ENCODE measurements at places on chromosomes 7 and 10.
A peak's percentile ranks its signal among the peaks of the same experiment; 100 is the strongest.

GRCh38 chr7:121313793-121314676, 14.8 kb upstream of the WNT16 start:
- no peak for DNase-seq

- no peak for DNase-seq
Observed at GRCh38 chr7:855686-856369, 20.5 kb upstream of the GET4 start.

DNA sequence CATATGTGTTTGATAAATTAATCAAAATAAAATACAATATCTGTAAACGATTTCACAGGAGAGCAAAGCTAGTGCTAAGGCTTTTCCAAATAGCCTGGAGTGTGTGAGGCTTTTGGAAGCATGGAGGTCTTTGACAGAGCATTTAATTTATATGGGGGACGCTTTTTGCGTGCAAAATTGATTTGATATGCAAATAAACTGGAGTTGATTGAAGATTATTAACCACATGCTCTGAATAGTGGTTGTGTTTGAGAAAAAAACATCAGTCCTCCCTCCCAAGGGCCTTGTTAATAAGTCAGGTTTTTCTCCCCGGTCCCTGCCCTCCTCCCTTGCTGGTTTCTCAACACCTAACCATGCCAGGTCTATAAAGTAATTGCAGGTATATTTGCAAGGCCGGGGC, 85.1 kb upstream of the FGFR2 start:
- DNase-seq, result no peak

GRCh38 chr7:157814931-157815705, 478.3 kb downstream of the DNAJB6 start:
- DNase-seq, result no peak

- DNase-seq, result no peak
Observed at GRCh38 chr10:93146336-93146735, 72.6 kb downstream of the CYP26A1 start.

GRCh38 chr10:98264378-98265065, 3.5 kb downstream of the LOXL4 start:
- no peak for DNase-seq

DNA sequence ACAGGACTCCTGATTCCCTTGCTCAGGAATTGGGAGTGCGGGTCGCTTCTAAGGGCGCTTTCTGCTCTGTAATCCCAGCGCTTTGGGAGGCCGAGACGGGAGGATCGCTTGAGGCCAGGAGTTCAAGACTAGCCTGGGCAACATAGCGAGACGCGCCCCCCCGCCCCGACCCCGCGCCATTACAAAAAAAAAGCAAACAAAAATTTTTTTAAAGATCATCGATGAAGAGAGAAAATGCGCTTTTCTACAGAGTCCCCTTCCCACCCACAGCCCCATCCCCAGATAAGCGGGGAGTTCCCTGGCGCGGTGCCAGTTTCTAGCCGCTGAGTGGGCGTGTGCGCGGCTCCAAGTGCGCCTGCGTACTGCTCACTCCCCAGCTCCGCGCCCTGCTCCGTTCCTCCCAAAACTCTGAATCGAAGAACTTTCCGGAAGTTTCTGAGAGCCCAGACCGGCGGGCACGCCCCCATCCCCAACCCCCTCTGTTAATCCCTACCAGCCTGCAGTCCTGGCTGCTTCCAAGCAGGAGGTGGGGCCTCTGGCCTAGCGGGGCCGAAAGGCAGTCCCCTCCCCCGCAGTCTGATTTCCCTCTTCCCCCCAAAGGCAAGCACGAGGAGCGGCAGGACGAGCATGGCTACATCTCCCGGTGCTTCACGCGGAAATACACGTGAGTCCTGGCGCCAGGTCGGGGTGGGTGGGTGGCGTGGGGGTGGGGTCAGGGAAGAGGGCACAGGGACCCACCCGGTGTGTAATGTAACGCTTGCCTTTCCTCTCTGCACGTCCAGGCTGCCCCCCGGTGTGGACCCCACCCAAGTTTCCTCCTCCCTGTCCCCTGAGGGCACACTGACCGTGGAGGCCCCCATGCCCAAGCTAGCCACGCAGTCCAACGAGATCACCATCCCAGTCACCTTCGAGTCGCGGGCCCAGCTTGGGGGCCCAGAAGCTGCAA, 1.0 kb downstream of the HSPB1 start:
- peak; percentile 75 for DNase-seq

GRCh38 chr7:65804887-65805286, 68.0 kb upstream of the VKORC1L1 start:
- DNase-seq, result no peak

DNA sequence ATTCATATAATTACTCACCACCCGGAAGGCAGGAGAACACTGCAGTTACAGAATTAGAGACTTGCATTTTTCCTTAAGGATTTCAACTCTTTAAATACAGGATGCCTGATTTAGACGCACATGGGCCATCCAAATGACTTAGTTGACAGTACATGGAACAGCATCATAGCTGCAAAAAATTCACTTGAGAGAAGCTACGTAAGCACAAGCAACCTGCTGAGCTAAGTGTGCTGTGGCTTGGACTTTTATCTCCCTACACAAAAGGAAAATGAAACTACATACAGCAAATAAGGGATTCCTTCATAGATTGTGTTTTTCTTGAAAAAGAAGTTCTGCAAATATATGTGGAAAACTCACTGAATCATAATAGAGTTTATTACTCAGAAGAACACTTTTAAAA, 152.6 kb downstream of the POU6F2 start:
- no peak for DNase-seq

DNA sequence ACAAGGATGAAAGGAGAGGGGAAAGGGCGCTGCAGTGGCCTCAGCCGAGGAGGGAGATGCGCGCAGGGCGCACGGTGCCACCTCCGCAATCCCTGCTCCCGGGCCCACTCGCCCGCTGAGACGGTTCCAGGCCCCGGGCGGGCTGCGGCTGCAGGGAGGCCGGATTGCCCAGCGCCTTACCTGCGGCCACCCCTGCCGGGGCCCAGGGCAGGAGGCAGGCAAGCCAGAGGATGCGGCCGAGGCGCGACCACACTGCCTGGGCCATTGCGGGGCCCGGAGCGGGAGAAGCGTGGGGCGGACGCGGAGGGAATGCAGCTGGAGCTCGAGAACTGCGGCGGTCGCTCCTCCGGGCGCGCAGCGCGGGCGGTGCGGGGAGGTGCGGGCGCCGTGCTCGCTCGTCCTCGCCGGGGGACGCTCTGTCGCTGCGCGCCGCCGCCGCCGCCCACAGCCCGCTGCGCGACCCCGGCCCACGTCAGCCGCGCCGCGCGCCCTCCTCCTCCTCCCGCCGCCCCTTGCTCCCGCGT, at the start of gene TMEM130:
TMEM130 (minus strand) TSS at position 418 of the 524 bp plus-strand sequence; CDS start at position 265, 153 bp downstream.
- no peak for DNase-seq

- no peak for DNase-seq
Observed at GRCh38 chr10:60488111-60488669, 98.5 kb upstream of the ANK3 start.

- peak; percentile 76 for DNase-seq
Observed at GRCh38 chr10:6401558-6402348, 178.3 kb downstream of the PRKCQ start.

DNA sequence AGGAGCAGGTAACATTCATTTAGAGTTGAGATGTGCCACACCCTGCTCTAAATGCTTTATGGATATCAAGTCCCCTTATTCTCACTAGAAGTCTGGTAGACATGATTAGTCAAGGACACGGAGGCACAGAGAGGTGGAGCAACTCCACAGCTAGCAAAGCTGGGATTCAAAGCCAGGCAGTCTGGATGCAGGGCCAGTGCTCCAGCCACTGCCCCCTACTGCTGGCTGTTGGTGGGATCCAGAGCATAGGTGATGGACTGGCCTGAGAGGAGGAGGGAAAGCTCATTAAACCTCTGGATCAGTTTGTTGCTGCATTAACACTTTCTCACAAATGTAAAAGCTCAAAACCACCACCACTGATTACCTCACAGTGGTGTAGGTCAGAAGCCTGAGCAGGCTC, 22.6 kb upstream of the KBTBD2 start:
- DNase-seq, result no peak

DNA sequence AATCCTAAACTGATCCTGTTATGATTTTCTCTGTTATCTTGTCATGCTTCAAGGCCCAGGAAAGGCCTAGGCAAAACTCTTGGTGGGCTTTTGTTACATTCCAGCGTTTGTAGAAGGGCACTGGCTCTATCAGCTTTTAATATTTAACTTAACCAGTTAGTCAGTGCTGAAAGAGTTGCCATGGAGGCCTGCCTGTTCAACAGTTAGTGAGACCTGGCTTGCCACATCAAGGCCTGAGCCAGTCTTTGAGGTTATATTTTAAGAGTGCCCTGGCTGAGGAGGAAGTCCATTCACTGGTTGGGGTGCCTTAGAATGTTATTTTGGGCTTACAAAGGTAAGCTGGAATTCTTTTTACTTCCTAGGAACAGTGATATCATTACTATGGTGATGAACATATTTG, 144.1 kb upstream of the NRG3 start:
- DNase-seq, result no peak

- DNase-seq, result no peak
Observed at GRCh38 chr10:64040781-64041180, 519.6 kb downstream of the REEP3 start.

- no peak for DNase-seq
Observed at GRCh38 chr7:21616091-21616490, 73.3 kb downstream of the DNAH11 start.

DNA sequence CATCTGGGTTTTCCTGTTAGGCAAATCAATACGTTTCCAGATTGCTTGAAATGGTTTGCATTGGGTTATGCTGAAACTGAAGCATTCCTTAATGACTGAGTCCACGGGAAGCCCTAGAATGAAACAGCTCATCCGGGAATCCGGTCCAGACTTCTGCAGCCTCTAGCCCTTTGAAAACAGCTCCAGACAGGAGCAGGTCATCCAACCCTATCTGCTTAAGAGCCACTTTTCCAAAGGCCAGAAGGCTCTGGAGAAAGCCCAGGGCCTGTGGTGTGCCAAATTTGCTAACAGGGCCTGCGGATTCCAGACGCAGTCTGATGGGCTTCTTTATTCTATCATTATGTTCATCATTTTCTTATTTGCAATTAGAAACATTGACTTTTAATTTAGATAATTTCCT, 265.4 kb downstream of the SKIDA1 start:
- no peak for DNase-seq

- DNase-seq, result no peak
Observed at GRCh38 chr10:101286248-101287046, 57.2 kb upstream of the LBX1 start.

DNA sequence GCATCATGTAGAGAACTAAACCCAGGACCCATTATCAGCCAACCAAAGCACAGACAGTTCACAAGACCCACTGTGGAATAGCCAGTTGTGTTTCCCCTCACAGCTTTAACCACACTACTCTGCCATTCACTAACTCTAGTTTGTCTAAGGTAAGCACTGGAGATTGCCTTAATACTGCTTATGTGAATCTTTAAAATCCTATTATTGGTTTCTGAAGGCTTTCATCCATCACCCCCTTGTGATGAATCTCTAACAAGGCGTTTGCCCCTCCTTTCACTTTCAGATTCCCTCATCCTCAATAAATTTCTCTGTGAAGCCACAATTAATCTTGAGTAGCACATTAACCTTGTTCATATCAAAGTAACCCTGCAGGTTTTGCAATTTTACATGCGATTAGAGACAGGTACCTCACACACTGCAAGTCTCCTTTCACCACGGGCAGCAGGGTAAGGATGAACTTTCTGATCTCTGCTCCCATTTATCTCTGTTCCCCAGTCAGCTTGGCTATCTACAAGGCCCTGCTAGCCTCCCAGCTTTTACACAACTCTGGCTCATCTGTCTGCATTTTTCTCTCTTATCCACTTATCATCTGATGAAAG, 785.6 kb downstream of the REEP3 start:
- DNase-seq, result no peak

- no peak for DNase-seq
Observed at GRCh38 chr7:130090745-130091532, 20.6 kb downstream of the KLHDC10 start.

- no peak for DNase-seq
Observed at GRCh38 chr10:3108033-3108432, 40.7 kb downstream of the PFKP start.

DNA sequence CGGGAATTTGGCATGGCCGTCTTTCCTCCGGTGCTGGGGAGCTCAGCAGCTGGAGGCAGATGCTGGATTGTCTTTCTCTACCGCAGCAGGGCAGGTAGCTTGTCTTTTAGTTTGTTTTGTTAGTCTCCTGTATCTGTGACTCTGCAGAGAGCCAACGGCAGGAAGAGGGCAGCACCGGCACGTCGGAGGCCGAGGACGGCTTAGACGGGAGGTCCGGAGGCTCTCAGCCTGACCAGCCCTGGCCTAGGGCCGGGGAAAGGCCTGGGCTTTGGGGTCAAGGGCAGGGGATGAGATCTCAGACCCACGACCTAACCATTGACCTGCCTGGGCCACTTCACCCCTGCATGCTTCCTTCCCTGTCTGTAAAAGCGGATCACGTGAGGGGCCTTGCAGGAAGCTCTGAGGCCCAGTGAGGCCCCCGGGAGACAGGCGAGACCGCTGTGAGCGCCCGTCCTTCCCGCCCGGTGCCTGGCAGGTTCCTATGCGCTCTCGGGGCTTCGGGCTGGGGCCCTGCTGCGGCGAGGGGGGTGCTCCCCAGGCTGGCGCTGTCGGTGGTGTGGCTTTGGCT, 72.7 kb downstream of the LHPP start:
- no peak for DNase-seq

DNA sequence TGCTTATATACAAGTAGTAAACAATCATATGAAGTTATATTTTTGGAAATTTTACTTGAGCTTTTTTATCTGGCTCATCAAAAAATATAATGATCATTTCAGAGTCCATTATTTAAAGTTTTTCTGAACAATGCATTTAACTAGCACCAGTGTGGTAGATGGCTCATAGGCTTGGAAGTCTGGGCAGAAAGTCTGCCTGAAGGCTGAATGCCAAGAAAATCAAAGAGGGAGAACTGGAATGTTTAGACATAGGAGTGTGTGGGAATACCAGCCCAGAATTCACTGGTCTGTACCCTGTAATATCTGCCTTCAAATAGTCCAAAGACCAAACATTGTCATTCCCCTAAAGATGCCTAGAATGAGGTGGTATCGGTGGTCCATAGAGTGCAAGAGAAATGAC, 40.3 kb upstream of the ANK3 start:
- DNase-seq, result no peak

GRCh38 chr10:76017026-76017732, 585.8 kb downstream of the LRMDA start:
- DNase-seq, result no peak

- DNase-seq, result no peak
Observed at GRCh38 chr7:96300502-96300901, 21.4 kb downstream of the SLC25A13 start.

DNA sequence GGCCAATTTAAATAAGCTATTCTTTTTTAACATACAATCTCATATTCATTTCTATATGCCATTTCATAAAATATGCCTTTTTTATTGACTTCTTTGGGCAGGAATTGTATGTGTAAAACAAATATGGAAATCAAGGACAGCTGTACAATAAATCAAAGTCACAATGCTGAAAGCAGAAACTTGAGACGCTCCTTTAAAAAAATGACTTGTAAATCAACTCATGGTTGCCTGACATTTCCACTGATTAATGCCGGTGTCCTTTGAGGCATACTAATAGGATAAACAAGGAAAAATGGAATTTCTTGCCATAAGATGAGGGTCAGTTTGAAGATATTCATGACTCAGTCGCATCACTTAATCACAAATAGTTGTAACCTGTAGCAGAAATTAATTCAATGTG, 247.4 kb upstream of the TEX47 start:
- DNase-seq, result no peak

Data from CD4-positive, alpha-beta T cell treated with Interleukin-15 for 4 hours (primary cell).